ENCODE measurements at places on chromosomes 5 and 9.
A peak's percentile ranks its signal among the peaks of the same experiment; 100 is the strongest.

- DNase-seq = no peak
Observed at GRCh38 chr9:89314955-89315354, 3.3 kb upstream of the SECISBP2 start.

DNA sequence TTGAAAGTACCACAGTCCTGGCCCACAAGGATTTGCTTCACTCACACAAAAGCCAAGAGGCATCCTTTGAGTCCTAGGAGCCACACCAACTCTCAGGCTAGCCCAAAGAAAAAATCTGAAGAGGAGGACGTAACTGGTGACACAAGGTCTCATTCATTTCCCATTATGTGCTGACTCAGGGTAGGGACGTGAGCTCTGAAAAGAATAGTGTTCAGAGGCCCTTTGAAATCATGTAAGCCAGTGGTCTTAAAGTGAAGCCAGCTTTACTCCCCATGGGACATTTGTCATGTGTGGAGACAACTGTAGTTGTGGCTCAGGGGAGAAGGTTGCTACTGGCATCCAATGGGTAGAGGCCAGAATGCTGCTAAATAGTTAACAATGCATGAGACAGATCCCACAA is 332.4 kb downstream of the KCTD16 start:
- no peak for DNase-seq

GRCh38 chr5:51811883-51812471 is 428.7 kb downstream of the ISL1 start:
- DNase-seq = no peak

- peak; percentile 11 for DNase-seq
Observed at GRCh38 chr5:146544232-146544631, 28.2 kb upstream of the GPR151 start.

- DNase-seq = no peak
Observed at GRCh38 chr5:154758493-154758892, 3.3 kb downstream of the LARP1 start.

DNA sequence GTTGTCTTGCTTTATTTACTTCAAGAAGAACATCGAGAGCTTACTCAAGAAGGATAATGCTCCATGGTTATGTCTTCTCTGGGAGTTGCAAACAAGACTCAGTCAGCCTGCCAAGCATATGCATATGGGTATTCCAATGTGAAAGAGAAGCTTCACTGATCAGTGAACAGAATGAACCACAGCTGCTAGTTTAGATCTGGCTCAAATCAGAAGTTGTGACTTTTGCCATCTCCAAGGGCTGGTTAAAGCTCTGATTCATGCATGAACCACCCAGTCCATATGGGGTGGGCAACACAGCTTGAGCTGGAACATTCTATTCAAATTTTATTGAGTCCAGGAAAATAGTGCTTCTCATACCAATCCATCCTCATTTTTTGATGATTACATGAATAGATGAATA is 50.0 kb downstream of the ATPSCKMT start:
- DNase-seq = peak; percentile 15
